ENCODE measurements at places on chromosomes 1 and 21.

DNA sequence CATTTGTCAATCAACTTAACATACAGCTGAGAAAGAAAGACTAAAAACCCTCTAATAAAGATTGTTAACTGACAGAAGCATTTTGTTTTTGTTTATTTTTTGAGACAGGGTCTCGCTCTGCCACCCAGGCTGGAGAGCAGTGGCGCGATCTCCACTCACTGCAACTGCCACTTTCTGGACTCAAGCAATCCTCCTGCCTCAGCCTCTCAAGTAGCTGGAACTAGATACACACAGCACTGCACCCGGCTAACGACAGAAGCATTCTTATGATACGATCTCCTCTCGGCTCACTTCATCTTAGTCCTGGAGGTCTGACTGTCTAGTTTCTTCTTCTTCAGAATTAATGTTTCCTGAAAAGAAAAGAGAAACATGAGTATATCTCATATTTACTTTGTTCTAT is 23.5 kb downstream of the RSPH1 start:
- DNase-seq: no peak

DNA sequence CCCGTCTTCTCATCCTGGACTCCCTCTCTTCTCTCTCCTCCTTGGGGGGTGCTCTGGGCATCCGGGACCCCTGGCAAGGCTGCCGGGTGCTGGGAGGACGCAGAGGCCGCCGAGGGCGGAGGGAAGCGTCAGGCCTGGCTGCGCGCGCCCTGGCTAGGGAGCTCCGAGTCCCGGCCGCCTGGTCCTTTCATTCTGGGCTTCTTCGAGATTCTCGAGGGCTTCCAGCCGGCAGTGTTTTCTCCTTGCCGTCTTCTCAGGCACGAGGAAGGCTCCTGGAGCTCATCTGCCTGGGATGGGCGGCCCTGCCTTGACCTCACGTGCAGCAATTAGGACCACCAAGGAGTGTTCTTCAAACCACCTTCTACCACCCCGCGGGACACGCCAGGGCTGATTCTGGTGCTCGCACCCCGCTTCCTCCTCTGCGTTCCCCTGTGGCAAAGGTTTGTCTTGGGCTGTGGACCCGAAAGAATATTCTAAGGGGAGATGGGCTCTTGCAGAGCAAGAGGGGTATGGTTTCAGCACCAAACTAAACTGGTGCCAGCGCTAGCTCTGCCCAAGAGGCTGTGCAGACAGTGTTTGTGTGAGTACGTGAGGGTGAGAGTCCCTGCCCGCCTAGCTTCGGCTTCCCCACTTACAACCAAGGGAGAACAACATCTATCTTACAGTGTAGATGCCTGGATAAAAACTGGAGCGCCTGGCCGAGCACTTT is 36.5 kb downstream of the PIK3CD start:
- no peak for DNase-seq

- DNase-seq: no peak
These were observed 1.6 kb downstream of the ADGRL4 start for GRCh38 chr1:79004916-79005315.

- no peak for DNase-seq
These were observed 630 bp downstream of the MTF2 start for GRCh38 chr1:93079685-93080141.

DNA sequence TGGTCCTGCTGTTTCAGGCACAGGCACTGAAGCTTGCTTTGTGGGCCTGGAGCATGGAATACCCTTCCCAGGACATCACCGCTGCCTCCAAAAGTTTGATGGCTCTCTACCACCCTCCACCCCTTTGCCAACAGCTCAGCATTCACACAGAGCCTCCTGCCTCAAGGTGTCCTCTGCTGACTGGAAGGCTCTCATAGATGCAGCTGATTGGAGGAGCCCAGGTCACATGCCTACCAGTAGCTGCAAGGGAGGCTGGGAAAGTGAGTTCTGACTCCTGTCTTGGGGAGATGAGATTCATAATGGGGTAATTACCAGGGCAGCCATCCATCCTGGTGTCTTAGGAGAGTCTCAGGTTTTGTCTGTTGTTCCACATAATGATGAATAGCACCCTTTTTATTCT is 124.8 kb upstream of the GRIK3 start:
- peak; percentile 47 for DNase-seq

GRCh38 chr1:29033829-29034466 is 89.8 kb downstream of the TMEM200B start:
- no peak for DNase-seq

DNA sequence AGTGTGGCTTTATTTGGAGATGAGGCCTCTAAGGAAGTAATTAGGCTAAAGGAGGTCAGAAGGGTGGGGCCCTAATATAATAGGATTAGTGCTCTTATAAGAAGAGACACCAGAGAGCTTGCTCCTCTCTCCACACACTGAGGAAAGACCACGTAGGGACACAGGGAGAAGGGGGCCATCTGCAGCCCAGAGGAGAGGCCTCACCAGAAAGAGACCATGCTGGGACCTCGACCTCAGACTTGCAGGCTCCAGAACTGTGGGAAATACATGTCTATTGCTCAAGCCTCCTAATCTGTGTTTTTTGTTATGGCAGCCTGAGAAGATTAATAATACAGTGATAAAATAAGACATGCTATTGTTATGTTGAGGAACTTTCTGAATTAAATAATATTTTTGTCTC is 8.3 kb downstream of the RCAN1 start:
- no peak for DNase-seq

DNA sequence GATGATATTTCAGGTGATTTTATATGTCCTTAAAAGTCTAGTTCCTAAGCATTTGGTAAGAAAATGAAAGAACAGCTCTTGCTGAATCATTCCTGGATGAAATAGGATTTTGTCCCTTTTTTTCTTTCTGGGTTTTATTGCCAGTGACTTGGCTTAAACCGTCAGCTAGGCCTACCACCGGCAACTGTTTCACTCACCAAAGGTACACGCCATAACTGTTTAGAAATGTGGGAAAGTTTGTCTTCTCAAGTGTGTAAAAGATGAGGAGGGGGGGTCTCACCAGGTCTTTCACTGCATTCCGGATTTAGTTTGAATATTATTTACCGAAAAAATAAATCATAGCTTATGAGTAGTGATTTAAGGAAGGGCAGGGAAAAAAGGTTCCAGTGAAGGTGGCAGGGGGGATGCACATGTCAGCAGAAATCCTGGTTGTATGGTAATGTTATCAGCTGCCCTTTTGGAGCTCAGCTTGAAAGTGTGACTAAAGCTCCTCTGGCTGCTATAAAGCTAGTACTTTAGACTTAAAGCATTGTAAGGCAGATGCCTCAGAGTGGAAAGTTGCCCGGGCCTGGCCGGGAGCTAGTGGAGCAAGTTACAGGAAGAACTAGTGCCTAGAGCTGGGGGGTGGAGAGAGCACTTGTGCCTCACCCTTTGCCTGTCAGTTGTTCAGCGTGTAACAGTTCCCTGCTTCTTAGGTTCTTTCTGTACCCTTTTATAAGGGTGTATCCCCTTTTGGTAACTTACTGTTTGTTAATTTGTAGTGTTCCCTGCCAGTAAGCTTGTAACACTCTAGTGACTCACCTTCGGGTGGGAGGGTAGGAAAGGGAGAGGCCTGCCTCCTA is 3.1 kb downstream of the ATP1A1 start:
- no peak for DNase-seq

DNA sequence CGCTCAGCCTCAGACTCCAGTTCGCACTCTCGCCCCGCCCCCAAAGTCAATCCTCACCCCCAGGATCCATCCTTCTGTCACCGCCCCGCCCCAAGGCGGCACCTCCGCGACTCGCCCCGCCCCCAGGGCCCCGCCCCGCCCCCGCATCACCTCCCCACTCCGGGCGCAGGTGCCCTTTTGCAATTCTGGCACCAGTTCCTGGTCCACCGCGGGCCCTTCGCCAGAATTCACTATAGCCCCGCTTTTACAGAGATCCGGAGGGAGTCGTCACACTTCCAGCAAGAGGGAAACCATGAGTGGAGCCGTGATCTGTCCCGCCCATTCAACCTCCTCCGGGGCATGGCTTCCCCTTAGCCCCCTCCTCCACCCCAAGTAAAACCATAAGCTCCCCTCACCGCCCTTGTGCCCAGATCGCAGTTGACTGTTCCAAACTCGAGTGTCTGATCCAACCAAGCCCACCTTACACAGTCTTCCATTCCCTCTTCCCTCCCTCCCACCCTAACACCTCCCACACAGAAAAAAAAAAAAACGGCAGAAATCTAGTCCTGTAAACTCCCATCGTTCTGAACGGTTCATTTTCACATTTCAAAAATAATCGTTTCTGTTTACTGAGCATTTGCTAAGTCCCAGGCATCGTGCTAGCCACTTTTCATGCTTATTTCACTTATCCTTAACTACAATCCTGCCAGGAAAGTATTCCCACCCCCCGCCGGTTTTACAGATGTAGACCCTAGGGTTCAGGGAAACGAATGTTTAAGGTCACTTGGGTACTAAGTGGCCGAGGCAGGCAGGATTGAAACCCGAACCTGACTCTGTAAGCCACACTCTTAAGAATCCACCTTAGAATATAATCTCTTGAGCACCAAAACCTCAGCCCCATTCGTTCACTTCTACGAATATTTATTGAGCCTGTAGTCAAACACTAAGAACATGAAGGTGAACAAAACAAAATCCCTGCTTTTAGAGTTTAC is 1.3 kb upstream of the DNAJC16 start:
- DNase-seq: no peak

DNA sequence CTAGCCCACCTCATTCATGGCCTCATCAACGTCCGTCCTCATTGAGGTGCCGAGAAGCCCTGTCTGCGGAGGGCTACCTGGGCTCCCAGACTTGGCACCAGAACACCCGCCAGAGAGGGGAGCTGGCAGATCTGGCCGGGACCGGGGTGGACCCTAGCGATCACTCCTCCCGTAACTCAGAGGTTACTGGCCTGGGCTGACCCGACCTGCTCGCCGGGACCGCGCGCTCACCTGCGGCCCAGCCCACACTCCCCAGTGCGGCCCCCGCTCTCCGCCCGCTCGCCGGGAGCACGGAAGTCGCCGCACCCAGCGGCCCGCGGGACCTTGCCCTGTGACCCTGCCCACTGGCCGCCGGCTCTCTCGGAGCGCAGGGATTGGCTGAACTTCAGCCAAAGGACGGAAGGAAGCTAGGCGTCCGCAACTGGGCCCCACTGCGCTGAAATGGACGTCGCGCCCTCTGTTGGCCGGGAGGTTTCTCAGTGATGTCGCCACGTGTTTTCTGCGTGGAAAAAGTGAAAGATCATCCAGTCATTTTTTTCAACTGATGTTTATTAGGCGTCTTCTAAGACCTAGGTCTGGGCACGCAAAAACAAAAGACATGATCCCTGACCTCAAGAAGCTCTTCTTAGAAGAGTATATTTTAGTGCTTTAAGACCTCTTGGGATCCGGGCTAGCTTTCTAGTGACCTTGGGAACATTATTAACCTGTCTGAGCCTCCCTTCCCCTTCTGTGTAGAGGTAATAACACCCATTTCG is at the start of gene SMIM12:
Gene SMIM12, minus strand, starts transcription at position 304 of the 755 bp plus-strand sequence. CDS start 3,772 bp downstream, outside the sequence.
- DNase-seq: peak; percentile 88

GRCh38 chr21:37249112-37249904 is 17.8 kb downstream of the VPS26C start:
- no peak for DNase-seq

All from H1 (cell line).